ENCODE measurements at places on chromosomes 7 and 10. TPM values are rescaled to one million over a fixed set of nuclear protein-coding genes. Genes with fewer than 3 reads are reported as not detected.

GRCh38 chr7:151137791-151138152 is 29.7 kb downstream of the GBX1 start:
- DNase-seq, result no peak

The RAMP3 gene
- total RNA-seq, result not detected

DNA sequence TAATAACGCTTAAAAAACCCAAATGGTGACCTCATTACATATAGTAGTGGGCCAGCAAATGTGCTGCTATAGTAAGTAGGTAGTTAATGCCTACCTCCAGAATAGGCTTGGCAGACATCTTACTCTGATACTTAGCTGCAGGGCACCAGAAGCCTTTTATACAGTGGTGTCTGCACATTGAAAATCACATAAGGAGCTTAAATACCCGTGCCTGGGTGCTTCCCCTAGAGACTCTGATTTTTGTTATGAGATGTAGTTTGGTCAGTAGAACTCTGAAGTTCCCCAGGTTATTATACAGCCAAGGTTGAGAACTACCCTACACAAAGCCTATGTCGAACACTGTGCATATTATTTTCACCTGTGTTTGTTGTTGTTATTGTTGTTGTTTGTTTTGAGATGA is 47.2 kb downstream of the ANKIB1 start:
- no peak for DNase-seq

GRCh38 chr10:54131833-54132232 is 669.2 kb downstream of the PCDH15 start:
- no peak for DNase-seq

- DNase-seq, result no peak
These were observed 295.0 kb upstream of the IGFBP3 start for GRCh38 chr7:46215987-46216567.

GRCh38 chr7:1055491-1055955 is 11.2 kb downstream of the GPR146 start:
- no peak for DNase-seq

Data from pulmonary artery endothelial cell (primary cell).